Daoy (cell line): ENCODE measurements at places on chromosomes 12 and 14. TPM values are rescaled to one million over a fixed set of nuclear protein-coding genes. Genes with fewer than 3 reads are reported as not detected.

The TAS2R7 gene
- not detected in 2 replicates for total RNA-seq

The RNASE8 gene
- not detected in 2 replicates for total RNA-seq

DNA sequence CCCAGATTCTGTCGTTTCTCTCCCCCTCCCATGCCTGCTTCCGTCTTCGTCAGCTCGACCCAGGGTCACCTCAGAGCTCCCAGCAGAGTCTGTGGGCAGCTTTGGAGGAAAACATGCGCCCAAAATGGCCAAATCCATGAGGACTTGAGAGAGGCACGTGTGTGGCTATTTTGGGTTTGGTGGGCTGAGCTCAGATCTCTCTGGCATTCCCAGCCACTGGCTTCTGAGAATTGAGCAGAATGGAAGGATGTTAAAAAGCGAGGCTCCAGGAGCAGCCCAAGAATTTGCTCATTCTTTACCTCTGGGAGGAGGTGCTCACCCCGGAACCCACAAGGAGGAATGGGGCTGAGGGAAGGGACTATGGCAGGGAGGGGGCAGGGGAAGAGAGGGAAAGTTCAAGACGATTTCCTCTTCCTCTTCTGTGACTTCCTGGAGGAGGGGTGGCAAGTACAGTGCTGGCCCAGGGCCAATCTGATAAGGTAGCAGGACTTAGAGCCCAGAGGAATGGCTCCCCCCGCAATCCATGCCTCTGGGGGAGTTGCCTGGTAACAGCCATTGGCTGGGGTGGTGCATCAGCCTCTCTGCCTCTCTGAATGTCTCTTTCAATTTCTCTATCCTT lies 20.1 kb downstream of the TSPAN9 start:
- peak; percentile 85 for DNase-seq

- peak; percentile 80 for DNase-seq
These were observed 16.9 kb downstream of the LTBP2 start for GRCh38 chr14:74595006-74595735.

- no peak for DNase-seq
These were observed 25.6 kb upstream of the CHPT1 start for GRCh38 chr12:101671833-101672232.

The C3AR1 gene
- total RNA-seq, result 0.40 and 0.57 TPM in 2 replicates

The MSRB3 gene
- 22.0 and 25.3 TPM in 2 replicates for total RNA-seq

GRCh38 chr14:99602054-99602787 lies 1.8 kb downstream of the CCDC85C start:
- peak; percentile 42 for DNase-seq

DNA sequence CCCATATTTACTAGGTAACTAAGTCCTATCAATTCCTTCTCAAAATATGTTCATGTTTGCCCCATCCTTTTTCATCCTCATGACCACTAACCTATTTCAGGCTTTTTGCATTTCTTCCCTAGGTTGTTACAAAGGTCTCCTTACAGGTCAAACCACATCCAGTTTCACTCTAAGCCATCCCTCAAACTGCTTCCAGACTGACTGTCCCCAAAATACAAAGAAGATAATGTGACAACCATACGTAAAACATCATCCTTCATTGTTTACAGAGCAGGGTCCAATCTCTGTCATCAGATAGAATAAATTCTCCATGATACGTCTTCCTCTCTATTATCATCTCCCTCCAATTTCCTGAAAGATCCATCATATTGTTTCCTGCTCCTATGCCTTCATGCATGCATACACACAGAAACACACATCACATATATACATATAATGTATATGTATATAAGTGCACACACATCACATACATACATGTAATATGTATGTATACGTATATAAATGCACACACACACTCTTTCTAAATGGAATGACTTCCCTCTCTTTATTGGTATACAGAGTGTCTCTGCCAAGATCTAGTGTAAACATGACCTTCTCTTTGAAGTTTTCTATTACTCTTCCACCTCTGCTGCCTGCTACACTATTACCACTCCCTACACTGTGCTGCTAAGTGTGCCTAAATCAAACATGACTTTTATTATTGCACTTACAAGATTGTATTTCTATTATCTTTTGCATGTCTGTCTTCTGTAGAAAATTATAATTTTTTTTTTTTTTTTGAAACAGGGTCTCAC lies 30.7 kb upstream of the EPS8 start:
- no peak for DNase-seq

The RNASE1 gene
- total RNA-seq, result 1.9 and 6.0 TPM in 2 replicates

DNA sequence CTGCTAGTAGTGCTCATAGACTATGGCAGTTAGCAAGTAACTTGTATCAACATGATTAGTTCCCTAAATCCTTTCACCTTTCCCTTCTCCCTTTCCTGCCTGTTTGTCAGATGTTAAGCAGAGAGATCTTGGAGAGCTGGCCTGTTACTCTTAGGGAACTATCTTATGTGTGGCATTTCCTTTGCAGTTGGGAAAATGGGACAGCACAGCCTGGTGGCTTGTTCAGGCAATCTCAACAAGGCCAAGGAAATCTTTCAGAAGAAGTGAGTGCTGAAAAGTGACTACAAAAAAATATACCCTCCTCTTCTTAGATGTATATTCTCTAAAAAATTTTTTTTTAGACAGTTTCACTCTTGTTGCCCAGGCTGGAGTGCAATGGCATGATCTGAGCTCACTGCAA lies 7.4 kb downstream of the PARP2 start:
- no peak for DNase-seq

The OR6C76 gene
- total RNA-seq, result not detected in 2 replicates

GRCh38 chr12:32312049-32312670 lies 87.2 kb upstream of the FGD4 start:
- peak; percentile 36 for DNase-seq

GRCh38 chr12:24902511-24903328 lies 46.2 kb downstream of the BCAT1 start:
- DNase-seq, result peak; percentile 17

DNA sequence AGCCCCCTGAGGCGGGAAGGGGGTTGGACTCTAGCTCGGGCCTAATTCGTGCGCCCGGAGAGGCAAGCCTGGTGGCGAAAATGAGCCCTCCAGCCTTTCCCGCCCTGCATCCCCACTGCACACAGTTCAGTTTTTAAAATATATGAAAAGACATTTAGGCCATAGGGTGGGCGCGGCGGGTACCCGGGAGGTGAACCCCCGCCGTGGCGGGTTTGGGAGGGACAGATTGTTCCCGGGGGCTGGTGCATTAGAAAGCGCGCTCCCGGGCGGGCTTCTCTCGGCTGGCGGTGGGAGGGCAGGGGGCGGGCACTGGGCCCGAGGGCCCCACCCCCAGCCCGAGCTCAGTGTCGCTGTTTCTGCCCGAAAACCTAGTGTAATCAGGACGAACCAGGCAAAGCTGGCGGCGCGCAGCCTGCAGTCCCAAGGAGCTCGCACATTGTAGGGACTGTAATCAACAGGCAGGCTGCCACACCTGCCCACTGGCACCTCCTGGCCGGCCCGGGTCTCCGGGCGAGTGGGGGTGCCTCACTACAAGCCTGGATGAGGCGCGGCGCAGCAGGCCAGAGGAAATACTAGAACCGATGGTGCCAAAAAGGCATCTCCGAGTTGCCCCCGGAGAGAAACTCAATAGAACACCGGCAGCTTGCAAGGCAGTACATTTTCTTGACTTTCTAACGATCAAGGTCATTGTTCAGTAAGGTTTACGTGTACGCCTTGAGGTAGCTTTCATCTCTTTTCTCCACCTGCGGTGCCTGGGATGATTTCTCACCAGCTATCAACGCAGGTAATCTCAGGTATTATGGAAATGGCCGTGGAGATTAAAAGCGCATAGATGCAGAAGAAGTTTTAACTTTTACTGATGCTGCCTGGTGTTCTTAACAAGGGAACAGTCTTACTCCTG lies 764 bp upstream of the SPTB start:
- DNase-seq, result peak; percentile 65

GRCh38 chr12:20549108-20549719 lies 145.9 kb upstream of the SLCO1C1 start:
- peak; percentile 6 for DNase-seq

DNA sequence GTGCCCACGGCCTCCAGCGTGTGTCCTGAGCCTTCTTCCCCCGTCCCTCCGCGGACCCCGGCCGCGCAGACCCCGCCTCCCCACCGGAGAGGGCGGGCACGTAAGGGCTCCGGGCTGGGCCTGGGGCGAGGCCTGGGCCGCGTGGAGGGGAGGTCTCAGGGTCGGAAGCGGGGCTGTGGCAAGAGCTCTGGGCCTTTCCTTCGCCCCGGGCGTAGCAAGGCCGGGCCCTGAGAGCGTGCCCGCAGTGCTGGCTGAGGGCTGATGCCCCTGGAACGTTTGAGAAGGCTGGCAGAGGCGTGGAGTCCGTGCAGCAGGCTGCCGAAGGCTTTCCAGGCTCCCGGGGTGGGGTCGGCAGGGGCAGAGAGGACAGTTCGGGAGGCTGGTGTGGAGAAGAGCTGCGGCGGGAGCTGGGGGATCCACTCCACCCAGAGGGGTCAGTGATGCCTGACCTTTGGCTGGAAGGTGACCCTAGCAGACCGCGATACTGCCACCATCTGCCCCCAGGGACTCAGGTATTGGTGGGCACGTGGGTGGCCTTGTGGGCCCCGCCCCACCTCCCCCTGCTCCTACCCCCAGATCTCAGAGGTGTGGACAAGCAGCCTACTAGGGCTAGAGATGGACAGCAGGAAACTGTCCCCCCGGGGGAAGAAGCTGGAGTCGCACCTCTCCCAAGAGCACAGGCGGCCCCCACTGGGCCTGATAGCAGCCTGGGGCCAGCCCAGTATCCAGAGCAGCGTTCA lies 558 bp downstream of the TEX22 start:
- DNase-seq, result peak; percentile 65

- DNase-seq, result no peak
These were observed 318.8 kb downstream of the PRKD1 start for GRCh38 chr14:29608861-29609260.

- DNase-seq, result no peak
These were observed 41.1 kb downstream of the SERPINA3 start for GRCh38 chr14:94653321-94653720.

GRCh38 chr14:99751539-99752485 lies 41.4 kb upstream of the EML1 start:
- DNase-seq, result peak; percentile 71

The GPRC5D gene
- not detected in 2 replicates for total RNA-seq

The FAM216A gene
- total RNA-seq, result 32.5 and 33.8 TPM in 2 replicates

GRCh38 chr12:106108185-106108835 lies 30.4 kb downstream of the NUAK1 start:
- peak; percentile 71 for DNase-seq

The HOTAIR gene
- total RNA-seq, result 1.5 and 2.2 TPM in 2 replicates

DNA sequence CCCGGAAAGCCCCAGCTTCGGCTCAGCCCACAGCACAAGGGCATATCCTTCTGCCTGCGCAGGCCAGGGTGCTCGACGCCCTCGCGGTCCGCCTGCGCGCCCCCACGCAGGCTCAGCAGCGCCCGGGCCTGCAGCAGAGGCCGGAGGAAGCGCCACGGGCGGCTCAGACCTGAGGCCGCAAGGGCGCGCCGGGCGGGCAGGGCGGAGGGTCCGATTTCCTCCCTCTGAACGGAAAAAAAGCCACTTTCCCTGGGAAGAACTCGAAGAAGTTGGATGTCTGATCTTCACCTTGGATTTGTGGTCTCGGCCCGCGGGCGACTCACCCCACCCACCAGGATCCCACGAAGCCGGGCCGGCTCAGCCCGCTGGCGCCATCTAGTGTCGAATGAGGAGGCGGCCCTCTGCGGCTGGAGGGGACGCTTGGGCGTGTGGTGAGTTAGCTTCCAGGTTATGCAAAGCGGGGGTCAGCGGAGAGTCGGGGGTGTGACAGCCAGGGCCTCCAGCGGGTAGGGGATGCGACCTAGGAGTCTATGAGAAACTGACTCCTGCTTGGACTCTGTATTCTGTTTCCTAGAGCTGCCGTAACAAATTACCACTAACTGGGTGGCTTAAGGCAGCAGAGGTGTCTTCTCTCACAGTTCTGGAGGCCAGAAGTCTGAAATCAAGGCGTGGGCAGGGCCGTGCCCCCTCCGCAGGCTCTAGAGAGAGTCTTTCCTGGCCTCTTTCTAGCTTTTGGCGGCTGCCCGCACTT lies 40.0 kb upstream of the SRSF5 start:
- DNase-seq, result peak; percentile 82

DNA sequence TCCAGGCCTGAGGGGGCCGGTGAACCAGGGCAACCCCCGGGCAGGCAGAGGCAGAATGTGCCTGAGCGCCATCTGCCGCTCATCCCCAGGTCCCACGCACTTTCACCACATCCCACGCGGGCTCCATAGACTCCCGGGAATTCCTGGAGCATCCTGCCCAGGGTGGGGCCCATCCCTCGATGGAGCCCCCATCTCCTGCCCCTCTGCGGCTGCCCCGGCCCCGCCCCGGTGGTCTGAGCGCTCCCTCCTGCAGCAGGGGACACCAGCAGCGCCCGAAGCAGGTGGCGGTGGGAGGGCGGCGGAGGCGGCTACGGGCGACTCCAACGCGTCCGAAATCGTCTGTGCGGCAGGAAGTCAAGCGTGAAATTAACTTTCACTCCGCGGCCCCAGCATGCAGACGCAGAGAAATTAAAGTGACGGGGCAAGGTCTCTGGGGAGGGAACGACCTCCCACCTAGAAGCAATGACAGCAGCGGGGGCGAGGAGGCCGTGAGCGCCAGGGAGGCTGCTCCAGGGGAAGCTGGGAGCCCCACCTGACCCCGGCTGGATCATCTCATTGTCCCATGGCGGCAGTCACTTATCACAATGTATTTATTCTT lies 122.2 kb downstream of the NCOR2 start:
- no peak for DNase-seq
